Natural killer cell treated with Interleukin-12 subunit alpha and Interleukin-12 subunit beta and Interleukin-15 and Interleukin-18, amount 100 ng/mL, for 72 hours (primary cell): ENCODE measurements at places on chromosomes 2 and 18. TPM values are rescaled to one million over a fixed set of nuclear protein-coding genes. Genes with fewer than 3 reads are reported as not detected.
A peak's percentile ranks its signal among the peaks of the same experiment; 100 is the strongest.

DNA sequence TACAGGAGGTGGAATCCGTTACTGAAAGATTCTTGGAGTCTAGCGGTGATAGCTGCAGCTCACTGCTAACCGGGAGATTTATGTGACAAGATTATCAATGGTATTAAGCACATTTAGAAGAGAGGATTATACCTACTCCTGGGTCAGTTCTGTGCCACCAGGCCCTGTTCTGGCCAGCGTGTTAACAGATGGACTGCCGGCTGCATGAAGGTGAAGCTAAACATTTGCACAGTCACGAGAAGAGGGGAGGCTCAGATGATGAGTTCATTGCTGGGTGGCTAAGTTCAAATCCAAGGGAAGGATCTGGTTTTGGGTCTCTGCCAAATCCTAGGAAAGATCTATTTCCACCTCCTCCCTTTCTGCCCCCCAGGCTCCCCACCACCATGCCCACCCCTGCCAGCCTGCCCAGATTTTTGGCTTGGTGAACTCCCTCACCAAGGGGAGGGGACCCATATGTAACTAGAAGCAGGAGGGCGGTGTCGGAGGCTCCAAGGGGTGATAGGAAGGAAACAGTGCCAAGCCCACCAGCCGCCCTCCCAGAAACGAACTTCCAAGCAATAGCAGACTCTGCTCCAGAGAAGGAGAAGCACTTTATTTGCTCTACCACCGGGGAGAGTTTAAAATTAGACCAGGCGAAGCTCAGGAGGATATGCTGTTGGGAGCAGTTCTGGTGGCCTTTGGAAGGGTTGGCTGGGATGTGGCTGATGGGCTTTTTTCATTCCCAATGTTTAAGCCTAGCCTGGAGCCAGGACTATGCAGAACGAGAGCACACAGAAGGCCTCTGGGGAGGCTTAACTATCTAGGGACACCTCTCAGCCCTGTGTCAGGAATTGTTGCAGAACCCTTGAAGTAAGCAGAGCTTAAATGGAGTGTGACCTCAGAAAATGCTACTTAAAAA is 200.5 kb downstream of the KLHL29 start:
- H3K4me3 ChIP-seq: no peak overlapping the region
- no peaks in the 10 kb centered on the region for H3K4me1 ChIP-seq
- H3K27ac ChIP-seq: no peak overlapping the region
- no peak for DNase-seq

DNA sequence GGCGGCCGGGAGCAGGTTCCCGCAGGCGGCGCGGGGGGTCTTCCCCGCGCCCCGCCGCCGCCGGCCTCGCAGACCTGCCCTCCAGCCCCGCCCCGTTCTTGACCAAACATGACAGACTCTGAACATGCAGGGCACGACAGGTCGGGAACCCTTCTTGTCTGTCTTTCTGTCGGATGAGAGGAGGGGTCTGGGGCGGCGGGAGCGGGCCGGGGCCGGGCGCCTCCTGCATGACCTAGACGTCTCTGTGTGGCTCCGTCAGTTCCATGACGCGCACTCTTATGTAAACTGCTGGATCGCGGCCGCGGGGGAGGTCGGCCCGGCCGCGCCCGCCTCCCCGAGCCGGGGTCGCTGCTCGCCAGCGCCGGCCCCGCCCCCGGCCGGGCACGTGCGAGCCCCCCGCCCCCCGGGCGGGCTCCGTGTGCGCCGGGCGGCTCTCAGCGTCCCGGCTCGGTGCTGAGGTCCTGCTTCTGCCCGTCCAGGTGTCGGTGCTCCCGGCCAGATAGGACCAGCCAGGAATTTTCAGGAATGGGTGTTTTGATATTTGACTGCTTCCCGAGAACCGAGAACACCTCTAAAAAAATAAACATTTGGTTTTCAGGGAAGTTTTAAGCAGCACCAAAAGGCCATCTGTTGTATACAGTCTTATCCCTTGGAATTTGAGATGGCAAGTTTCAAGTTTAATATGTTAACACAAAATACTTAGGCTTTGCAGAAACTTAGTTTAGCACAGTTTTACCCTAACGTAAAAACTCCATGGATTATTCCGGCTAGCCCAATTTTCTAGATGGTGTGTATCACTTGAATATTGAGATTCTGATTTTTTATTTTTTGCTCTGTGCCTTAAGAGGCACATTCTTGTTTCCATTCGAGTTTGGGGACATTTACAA is 733 bp downstream of the ZC3H6 start:
- H3K4me1 ChIP-seq: peaks cover 4% of the 10 kb centered on the region
- no peaks in the 10 kb centered on the region for H3K36me3 ChIP-seq
- peak; percentile 83 for DNase-seq
- peak overlapping the region; percentile 86 for H3K4me3 ChIP-seq
- no peaks in the 10 kb centered on the region for H3K27me3 ChIP-seq

DNA sequence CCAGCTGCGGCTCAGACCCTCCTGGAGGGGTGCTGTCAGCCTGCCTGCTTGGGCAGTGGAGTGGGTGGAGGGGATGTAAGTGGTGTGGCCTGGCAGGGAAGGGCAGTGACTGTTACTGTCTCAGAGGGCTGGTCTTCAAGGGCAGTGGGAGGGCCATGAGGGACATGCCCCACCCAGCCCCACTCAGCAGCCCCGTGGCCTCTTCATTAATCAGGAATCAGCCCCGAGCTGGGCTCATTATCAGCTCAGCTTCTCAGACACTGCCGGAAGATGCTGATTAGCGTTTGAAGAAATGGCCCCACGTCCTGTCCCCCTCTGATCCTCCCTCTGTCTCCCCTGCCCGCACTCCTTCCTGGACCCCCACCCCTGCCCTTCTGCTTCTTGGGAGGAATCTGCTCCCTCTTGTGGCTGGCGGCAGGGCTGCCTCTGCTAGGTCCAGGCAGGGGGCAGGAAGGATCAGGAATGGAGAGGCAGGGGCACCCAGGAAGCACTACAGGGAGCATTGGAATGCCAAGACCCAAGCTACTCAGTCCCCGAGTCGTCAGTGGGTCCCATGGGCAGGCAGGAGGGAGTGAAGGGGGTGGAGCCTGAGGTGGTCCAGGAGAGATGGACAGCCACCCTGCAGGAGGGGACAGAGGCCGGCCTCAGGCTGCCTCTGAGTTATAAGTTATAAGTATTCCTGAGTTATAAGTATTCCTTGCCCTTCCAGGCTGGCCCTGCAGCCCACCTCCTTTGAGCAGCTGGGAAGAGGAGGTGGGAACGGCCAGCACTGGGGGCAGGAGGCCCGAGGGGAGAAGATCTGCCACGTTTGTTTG is 7.0 kb downstream of the ASIC4 start:
- H3K4me3 ChIP-seq: no peak overlapping the region
- DNase-seq: no peak
- no peaks in the 10 kb centered on the region for H3K36me3 ChIP-seq
- H3K27me3 ChIP-seq: peaks cover 82% of the 10 kb centered on the region

TMEM178A gene
- total RNA-seq: not detected

GRCh38 chr2:54942373-54942772 is 107.9 kb downstream of the RTN4 start:
- DNase-seq: peak; percentile 83
- H3K36me3 ChIP-seq: no peaks in the 10 kb centered on the region
- no peak overlapping the region for H3K4me3 ChIP-seq
- H3K27me3 ChIP-seq: no peaks in the 10 kb centered on the region

GRCh38 chr2:215423234-215423633 is 12.6 kb downstream of the FN1 start:
- H3K27me3 ChIP-seq: peaks cover 37% of the 10 kb centered on the region
- H3K36me3 ChIP-seq: no peaks in the 10 kb centered on the region
- no peaks in the 10 kb centered on the region for H3K4me1 ChIP-seq
- no peak overlapping the region for H3K27ac ChIP-seq

GRCh38 chr2:30235008-30235655 is 3.8 kb downstream of the LBH start:
- H3K27me3 ChIP-seq: no peaks in the 10 kb centered on the region
- H3K4me3 ChIP-seq: peak overlapping the region; percentile 95
- H3K4me1 ChIP-seq: peaks cover 66% of the 10 kb centered on the region
- DNase-seq: peak; percentile 75
- H3K36me3 ChIP-seq: peaks cover 29% of the 10 kb centered on the region

OR6B2 gene
- not detected for total RNA-seq

DNA sequence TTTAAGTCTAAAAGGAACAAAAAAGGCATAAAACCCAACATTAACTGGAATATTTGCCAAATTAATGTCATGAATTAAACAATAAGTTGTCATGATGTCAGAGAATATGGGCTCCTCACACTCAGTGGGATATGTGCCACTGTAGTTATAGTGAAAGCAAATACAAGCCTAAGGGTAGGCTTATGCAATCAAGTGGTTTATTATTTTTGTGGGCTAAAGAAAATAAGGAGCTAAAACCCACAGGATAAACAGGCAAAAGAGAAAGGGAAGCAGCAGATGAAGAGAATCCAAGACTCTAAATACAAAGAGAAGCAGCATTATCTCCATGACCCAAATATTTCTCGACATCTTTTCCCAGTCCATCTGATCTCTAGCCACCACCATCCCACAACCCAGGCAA is 17.5 kb downstream of the YWHAQ start:
- no peak overlapping the region for H3K4me3 ChIP-seq
- H3K4me1 ChIP-seq: peaks cover 90% of the 10 kb centered on the region
- peak overlapping the region; percentile 49 for H3K27ac ChIP-seq
- H3K36me3 ChIP-seq: peaks cover 4% of the 10 kb centered on the region
